ENCODE measurements at places on chromosomes 12 and 14.

GRCh38 chr14:93033983-93034670, 81.6 kb downstream of the ITPK1 start:
- no peak for DNase-seq

DNA sequence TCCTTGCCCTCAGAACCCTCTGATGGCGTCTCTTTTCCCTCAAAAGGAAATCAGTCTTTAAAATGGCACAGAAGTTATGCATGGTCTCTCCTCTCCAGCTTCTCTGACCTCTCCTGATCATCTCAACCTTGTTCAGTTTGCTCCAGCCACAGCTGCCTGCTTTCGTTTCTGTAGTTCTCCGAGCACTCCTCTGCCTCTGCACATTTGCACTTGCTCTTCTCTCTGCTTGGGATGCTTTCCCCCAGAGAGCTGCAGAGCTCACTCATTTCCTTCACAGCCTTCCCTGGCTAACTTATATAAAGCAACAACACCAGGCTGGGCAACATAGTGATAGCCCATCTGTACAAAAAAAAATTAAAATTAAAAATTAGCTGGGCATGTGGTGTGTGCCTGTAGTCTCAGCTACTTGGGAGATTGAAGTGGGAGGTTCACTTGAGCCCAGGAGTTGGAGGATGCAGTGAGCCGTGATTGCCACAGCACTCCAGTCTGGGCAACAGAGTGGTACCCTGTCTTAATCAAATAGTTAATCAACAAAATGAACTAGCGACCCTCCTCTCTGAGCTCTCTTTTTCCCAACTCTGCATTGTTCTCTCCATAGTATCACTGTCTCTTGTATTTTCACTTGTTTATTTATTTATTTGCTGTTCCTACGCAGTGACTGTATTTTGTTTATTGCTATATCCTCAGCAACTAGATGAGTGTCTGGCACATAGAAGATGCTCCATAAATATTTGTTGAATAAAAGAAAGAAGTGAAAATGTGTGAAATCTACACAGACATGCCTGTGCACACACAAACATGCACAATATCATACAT, 37.7 kb downstream of the PPFIBP1 start:
- DNase-seq = no peak

GRCh38 chr14:64956697-64957406, 14.3 kb upstream of the GPX2 start:
- DNase-seq = no peak

- no peak for DNase-seq
Measured at GRCh38 chr12:72989458-72989947, 717.3 kb downstream of the TRHDE start.

DNA sequence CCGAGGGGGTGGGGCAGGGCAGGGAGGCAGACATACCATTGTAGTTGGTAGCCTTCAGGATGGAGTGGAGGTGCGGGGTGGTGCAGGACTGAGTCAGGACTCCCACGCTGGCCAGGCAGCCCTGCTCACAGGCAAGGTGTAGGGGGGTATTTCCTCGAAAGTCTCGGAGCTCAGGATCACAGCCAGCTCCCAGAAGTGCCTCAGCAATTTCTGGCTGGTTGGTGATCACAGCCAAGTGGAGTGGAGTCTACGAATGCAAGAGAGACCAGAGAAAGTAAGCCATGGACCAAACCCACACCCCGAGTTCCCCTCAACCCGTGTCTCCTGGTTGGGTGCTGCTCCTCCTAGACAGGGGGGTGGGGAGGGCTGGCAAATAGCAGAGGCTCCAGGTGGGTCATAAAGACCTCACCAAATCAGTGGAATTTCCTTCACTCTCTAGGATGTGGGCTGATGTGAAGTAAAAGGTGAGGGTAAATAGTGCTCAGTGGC, 1.4 kb downstream of the NFKBIA start:
- peak; percentile 69 for DNase-seq

- DNase-seq = no peak
Measured at GRCh38 chr12:27279826-27280225, 35.7 kb downstream of the STK38L start.

All from amniotic epithelial cell (primary cell).